ENCODE measurements at places on chromosomes 11 and 22.

GRCh38 chr11:58027341-58027740, 3.4 kb upstream of the OR6Q1 start:
- no peak for DNase-seq

DNA sequence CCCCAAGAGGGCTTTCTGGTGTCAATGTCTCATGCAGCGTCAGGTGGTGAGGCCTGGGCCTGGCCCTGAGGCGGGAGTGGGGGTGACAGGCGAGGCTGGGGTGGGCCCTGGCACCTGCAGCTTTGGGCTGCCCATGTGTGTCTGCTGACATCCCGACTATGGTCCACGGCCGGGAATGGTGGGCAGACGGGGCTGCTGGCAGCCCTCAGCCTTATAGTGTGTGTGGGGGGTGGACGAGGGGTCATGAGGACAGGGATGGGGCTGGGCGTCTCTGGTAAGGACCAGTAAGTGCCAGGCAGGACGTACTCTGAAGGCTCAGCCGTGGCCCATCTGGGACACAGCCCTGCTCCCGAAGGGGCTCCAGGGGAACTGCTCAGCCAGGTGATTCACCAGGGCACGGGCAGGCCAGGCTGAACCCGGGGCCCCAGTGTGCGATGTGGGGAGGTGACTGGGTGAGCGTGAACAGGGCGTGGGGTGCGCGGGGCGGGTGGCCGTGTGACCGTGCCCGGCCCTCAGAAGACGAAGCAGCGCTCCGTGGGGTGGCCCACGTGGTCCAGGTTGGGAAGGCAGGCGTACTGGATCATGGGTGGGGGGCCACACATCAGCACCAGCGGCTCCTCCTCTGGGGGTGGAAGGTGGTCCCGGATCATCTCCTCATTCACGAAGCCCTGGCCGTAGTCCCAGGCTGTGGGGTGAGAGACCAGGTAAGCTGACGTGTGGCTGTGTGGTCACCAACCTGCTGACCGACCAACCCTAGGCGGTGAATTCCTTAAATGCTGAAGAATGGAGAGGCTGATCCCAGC, 4.8 kb upstream of the POLDIP3 start:
- no peak for DNase-seq

DNA sequence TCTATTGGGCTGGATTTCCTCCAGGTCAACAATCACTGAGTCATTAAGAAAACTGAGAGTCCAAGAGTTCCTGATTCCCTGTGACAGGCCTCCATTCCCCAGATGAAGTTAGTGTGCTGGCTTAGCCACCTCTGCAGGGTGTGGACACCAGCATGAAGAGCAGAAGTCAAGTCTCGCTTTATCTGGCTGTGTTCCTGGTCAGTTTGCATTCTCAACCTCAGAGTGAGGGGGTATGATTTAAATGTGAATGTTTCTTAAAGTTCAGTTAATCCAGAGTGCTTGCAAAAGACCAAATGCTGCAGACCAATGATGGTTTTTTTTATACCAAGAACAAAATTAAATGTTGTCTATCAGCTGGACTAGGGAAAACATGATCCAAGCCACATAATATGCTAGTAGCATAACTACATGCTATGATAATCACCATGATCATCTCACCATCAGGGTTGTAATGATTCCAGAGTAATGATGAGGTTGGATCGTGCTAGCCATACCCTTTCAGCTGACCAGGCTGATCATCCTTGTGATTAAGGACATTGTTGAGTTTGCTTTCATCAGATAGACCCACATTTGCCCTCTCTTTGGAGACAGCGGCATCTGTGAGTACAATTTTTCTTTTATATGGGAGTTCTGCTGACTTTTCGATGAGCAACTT, 145.8 kb upstream of the ARHGAP20 start:
- no peak for DNase-seq

GRCh38 chr11:107719557-107720302, 7.9 kb upstream of the SLN start:
- DNase-seq = no peak

DNA sequence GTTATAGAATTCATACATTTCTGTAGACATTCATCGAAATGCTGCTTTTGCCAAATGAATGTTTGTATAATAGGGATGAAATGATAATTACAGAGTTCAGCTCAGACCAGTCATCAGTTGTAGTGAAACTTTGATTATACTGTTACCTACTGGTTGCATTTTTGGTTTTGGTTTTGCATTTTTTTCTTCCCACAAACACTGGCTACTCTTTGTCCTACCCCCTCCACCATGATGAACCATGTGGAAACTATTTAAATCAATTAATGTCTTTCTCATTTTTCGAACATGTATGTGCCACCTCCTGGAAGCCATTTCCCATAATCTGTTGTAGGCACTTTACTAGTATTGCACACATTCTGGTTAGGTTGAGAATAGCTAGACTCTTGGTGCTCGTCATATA, 75.3 kb upstream of the MTNR1B start:
- DNase-seq = no peak

DNA sequence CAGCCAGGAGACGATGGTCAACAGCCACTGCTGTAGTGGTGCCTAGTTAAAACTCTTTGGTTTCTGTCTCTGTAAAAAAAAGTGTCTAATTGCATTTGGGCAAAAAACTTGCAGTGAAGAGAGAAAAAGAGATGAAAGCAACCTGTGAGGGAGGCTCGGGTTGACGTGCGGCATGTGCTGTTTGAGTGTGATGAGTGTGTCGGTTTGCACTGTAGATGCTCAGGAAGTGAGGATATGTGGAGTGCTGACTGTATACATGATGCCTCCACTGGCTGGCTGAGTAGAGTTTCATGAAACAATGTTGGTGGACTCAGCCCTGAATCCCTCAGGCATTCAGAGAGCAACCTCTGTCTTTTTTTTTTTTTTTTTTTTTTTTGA, 4.3 kb upstream of the DGCR6L start:
- DNase-seq = no peak

- DNase-seq = no peak
These were observed 8.5 kb upstream of the SCN2B start for GRCh38 chr11:118184784-118185579.

DNA sequence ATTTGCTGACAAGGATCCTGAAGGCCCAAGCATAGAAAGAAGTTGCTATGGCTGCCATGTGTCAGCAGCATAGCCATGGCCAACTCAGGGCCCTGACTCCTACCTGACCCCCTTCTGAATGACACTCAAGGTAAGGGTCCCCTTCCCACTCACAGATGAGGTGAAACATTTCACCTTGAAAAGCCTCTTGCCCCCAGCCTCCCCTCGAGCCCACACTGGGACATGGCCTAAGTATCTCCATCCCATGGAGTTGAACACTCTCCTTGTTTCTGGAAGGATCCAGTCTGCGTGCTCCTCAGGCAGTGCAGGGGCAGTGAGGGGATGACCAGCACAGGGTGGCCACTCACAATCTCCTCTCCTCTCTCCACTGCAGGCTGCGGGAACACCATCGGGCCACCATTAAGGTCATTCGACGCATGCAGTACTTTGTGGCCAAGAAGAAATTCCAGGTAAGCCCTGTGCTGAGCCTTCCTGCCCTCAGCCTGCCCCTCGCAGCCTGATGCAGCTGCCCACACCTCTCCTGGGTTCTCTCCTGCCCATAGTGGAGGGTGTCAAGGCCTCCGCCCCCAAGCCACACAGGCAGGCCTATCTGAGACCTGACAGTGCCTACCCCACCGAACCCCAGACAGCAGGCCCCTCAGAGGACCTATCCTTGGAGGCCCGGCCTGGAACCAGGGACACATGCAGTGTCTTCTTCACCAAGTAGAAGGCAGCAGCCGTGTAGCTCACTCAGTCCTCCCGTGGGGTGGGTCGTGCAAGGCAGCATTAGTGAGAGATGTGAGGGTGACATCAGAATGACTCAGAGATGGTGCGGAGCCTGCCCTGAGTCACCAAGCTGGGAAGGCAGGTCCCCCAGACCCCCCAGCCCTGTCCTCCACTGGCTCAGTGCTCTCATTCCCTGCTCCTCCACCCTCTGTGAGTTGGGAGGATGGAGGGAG, 68.9 kb upstream of the KCNQ1OT1 start:
- DNase-seq = peak; percentile 45

DNA sequence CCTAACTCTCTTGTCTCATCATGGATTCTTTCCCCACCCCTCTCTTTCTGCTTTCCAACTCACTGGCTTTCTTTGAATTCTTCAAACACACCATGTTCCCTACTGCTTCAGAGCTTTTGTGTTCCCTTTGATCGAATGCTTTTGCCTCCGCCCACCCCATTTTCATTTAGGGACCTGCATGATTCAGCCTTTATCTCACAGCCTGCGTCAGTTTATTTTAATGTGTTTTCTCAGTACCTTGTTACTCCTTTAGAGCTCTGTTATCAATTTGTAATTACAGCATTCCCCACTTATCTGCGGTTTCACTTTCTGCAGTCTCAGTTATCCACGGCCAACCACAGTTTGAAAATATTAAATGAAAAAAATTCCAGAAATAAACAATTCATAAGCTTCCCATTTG, 451.3 kb downstream of the METTL15 start:
- DNase-seq = no peak

GRCh38 chr11:71500601-71501021, 26.5 kb upstream of the KRTAP5-7 start:
- DNase-seq = no peak

Data from erythroblast (primary cell).